ENCODE measurements at places on chromosomes 13 and 19.
A peak's percentile ranks its signal among the peaks of the same experiment; 100 is the strongest.

- no peak for DNase-seq
Measured at GRCh38 chr13:49407068-49407467, 36.8 kb downstream of the CAB39L start.

GRCh38 chr13:97497400-97497799, 63.4 kb downstream of the RAP2A start:
- no peak for DNase-seq

- no peak for DNase-seq
Measured at GRCh38 chr13:26225896-26226617, 3.9 kb upstream of the RNF6 start.

DNA sequence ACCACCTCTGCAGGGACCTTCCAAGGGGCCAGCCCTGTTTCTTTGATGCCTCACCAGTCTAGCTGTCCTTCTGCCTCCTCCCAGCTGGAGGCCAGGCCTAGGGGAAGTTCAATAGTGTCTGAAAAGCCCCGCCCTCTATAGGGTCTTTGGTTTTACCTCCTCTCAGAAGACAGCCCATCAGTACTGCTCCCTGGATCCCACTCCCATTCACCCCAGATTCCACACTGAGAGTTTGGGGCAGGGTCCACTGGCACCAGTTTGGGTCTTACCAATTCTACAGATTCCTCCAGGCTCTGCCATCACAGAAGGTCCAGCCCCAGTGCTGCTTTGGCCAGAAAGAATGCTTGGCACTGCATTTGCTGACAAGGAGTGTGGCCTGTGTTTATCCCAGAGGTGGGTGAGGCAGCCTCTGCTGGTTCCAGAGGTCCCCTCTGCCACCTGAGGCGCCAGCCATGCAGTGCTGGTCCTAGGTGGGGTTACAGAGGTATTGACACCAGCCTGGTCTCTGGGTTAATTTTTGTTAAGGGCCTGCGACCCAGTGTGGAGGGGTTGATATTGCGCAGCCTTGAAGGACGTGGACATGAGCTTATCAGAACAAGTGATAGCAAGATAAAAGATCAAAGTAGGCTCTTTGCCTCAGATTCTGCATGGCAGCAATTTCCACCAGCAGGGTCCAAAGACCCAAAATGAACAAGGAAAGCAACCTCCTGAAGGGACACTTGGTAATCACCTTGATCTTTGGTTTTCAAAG, 41.4 kb upstream of the IGSF23 start:
- DNase-seq: peak; percentile 52

DNA sequence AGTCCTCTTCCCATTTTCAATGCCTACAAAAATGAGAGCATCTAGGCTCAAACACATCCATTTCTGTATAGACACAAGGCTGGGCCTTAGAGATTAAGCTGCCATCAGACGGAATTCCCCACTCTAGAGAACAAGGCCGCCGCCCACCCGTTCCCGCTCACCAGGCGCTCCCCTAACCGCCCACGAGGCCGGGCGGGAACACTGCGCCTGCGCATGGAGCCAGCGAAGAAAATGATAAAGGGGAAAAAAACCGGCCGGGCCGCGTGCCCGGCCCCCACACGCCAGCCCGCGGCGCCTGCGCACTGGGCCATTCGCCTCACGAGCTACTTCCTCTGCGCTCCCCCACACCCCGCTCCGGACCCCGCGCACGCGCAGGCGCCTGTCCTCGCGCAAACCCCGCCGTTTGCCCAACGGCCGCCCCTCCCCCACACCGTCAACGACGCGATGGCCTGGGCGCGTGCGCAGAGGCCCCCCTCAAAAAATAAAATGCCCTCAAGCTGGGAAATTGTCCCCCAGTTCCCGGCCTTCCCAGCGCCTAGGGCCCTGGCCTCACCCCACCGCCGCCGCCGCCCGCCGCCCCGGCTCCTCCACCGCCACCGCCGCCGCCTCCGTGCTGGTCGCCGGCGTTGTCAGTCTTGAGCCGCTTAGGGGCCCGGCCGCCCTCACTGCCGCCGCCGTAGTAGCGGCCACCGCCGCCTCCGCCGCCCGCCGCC, 483 bp downstream of the HNRNPL start:
- peak; percentile 97 for DNase-seq

DNA sequence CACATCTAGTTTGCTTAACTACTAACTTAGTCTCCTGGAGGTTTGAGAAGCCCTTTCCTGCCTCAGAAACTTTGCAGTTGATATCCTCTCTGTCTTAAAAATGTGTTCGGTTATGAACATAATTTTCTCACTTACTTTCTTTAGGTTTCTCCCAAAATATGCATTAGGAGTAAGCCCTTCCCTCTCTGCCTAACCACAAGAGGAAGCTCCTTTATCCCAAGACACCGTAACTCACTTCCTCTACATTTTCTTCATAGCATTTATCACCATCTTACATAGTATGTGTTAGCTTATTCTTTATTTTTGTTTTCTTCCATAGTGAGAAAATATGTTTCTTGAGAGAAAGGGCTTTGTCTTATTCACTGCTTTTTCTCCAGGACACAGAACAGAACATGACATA, 952.5 kb upstream of the ATXN8OS start:
- DNase-seq: no peak

GRCh38 chr13:38385153-38385891, 35.7 kb downstream of the UFM1 start:
- DNase-seq: no peak

DNA sequence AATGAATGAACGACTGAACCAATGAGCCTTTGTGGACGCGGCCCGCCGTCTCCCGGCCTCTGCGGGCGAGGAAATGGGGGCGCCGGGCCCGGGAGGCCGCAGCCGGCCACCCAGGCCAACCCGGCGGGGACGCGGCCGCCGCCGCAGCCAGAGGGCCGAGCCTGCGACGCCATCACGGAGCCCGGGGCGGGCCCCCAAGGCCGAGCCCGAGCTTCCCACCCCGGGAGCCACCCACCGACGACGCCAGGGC, 216 bp downstream of the SUGP2 start:
- no peak for DNase-seq

GRCh38 chr19:19342086-19343015, 21.7 kb downstream of the MAU2 start:
- DNase-seq: peak; percentile 85

DNA sequence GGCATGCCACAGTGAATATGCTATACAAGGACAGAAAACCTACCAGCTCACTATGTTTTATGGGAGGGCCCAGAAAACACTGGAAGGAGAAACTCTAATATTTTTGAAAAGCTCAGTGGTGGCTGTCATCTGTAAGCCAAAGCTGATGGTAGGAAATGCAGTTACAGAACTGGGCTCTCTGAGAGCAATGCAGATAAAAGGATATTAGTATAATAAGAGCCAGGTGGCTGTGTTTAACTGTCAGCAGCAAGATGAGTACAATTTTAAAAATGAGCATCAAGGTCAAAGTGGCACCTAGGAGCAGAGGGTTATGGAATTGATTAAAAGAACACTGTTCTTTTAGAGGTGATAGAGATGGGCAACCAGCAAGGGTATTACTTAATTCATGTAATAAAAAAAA, 345.0 kb downstream of the NDFIP2 start:
- no peak for DNase-seq

- DNase-seq: no peak
Measured at GRCh38 chr19:14673088-14673487, 1.6 kb downstream of the ADGRE3 start.

GRCh38 chr13:59846845-59847620, 316.7 kb downstream of the DIAPH3 start:
- DNase-seq: peak; percentile 24

GRCh38 chr19:43445426-43445825, 20.0 kb downstream of the LYPD3 start:
- no peak for DNase-seq

- DNase-seq: no peak
Measured at GRCh38 chr19:4566402-4567051, 7.0 kb upstream of the SEMA6B start.

DNA sequence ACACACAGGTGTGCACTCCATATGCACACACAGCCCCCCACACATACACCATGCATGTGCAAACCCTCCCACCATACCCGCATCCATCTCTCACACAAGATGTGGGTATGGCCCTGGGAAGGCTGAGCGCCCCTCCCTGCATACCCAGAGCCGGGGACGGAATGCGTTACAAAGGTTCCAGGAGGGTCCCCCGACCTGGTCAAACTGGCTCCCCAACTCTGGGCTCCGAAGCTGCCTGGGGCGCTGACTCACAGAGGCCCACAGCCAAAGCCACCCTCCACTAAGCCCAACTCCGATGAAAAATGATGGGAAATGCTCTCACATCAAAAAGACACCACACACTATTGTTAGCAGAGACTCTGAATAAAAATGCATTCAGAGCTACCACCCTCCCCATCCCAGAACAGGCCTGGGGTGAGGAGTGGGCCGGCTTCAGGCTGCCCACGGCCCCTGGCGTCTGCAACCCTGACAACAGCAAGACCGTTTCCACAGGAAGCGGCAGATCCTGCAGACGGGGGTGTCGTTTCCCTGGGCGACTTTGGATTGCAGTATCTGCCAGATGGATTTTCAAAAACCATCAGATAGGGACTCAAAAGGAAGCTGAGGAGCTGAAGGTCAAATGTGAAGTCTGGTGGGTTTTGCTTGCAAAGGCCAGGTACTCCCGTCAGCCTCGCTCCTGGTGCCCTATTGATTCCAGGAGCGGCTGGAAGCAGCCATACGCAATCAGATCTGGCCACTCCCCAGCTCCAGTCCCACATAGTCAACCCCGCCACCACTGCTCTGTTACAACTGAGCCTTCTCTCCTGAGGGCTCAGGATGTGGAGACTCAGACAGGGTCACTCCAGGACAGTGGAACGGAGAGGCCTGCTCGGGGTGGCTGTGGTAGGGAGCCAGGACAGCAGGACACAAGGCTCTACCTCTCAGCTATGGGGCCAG, 14.3 kb downstream of the PEPD start:
- no peak for DNase-seq

DNA sequence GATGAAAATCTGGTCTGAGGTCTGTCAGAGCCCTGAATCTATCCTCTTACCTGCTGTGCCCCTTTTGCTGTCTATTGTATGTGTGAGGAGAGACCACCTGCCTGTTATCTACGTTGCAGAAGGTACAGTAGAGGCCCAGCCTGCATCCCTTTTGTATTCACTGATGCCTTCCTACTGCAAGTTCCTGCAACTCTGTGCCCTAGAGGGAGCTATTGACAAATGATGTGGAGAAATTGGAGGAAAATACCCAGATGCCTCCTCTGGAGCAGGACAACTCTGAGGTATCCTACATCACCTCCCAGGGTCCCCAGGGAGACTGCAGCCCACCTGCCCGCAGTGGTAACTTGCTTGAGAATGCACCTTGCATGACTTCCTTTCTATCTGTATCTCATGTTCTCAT, 33.7 kb downstream of the SIAH3 start:
- no peak for DNase-seq

- DNase-seq: no peak
Measured at GRCh38 chr19:30530751-30531150, 158.6 kb downstream of the ZNF536 start.

DNA sequence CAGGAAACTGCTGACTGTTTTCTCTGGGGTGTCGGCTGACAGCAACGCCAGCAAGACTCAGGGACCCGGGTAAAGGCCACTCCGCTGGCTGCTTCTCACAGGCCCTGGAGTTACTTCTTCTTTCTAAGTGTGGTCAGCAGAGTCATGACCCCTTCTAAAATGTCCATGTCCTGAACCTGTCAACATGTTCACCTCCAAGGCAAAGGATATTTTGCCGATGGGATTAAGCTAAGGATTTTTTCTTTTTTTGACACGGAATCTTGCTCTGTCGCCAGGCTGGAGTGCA, 7.9 kb downstream of the PEX11G start:
- no peak for DNase-seq

DNA sequence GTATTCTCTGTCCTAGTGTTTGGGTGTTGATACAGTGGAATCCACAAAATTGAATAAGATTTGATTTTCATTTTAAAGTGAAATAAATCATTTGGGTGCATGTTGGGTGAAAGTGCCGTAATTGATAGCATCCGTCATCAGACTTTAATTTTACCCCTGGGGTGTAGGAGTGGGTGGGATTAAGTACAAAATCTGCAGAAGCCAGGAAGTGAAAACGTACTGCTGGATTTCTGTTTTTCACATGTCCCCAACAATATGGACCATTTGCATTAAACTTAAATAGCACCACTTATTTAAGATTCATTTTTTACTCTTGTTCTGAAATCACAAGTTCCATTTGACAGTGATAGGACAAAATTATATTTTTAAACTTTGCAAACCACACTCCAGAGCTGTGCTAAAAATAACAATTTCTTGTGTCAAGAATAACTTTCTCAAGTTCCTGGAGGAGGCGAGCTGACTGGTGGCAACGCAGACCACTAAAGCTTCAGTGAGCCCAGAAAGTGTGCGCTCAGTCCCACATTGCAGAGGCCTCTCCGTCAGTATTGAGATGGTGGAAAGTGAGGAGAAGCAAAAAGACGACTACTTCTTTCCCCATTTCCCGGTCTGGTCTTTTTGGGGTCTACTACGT, 71.3 kb downstream of the ARHGEF7 start:
- no peak for DNase-seq

DNA sequence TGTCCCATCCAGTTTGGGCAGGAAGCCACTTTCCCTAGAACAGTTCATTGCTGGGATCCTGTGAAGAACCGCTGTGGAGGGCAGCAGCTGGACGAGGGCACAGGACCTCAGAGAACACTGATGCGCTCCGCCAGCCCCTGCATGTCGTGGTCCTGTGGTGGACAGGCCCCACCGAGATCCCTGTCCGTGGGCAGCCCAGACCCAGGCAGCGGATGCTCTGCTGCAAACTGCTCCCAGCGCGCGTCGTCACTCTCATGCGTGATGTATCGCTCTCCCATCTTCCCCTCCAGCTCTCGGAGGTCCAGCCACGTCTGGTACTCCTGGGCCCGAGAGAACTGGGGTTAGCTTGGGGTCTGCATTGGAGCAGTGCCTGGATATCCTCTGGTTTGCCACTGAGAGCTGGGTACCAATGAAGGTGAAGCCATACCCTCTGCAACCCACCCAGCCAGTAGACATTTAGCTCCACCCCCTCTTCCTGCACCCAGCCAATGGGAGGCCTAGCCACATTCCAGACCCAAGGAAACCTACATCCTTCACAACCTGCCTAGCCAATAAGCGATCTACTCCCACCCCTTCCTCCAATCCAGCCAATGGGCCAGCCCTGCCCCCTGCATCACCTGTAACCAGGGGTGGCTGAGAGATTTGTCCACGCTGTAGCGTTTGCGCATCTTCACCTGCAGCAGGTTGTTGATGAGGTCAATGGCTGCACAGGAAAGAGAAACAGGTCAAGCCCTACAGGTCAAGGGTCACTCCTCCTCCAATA, 13.6 kb upstream of the DACT3 start:
- peak; percentile 77 for DNase-seq

DNA sequence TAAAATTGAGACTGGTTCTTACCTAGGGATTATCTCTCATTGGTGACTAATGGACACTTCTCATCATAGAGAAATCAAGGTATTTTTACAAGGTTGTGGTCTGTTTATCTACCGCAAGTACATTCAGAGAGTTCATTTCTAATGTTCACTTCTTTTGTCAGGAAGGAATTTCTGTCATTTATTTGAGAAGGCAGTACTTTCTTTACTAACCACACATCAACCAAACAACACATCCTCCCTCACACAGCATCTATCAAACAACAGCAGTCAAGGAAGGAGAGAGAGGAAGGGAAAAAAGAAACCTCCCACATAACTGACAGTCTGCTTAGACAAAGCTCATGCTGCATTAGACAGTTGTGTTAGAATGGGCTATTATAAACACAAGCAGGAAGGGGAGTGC, 182.3 kb upstream of the KLF12 start:
- no peak for DNase-seq

Measured in Caco-2 (cell line).